NCI-H460 (cell line): ENCODE measurements at places on chromosomes 2 and 18. TPM values are rescaled to one million over a fixed set of nuclear protein-coding genes. Genes with fewer than 3 reads are reported as not detected.

- DNase-seq, result no peak
Measured at GRCh38 chr2:19600506-19600905, 242.1 kb upstream of the OSR1 start.

- no peak for DNase-seq
Measured at GRCh38 chr2:54084600-54084999, 30.8 kb upstream of the ACYP2 start.

DNA sequence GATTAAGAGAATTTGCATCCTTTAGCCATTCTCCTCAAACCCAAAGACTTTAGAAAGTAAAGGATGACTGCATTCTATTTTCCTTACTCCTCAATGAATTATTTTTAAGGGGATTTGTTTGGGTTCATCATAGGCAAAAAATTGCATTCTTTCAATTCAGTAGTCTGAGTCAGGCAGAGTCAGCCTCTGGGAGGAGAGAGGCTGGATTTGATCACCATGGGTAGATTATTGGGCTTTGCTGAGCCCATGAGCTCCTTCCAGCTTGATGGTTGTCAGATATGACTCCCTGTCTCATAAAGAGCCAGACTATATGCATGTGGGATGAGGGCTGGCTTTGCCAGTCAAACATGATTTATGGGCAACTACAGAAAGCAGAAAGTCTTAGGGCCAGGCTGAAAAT lies 101.2 kb downstream of the KCNS3 start:
- DNase-seq, result no peak

ADAM23 gene
- total RNA-seq, result 17.6 and 24.6 TPM in 2 replicates

DDX18 gene
- total RNA-seq, result 99.6 and 106 TPM in 2 replicates

FOXD4L1 gene
- 0.25 TPM in 1 of 2 replicates, not detected in the other for total RNA-seq
